ENCODE measurements at places on chromosomes 7 and 10.

DNA sequence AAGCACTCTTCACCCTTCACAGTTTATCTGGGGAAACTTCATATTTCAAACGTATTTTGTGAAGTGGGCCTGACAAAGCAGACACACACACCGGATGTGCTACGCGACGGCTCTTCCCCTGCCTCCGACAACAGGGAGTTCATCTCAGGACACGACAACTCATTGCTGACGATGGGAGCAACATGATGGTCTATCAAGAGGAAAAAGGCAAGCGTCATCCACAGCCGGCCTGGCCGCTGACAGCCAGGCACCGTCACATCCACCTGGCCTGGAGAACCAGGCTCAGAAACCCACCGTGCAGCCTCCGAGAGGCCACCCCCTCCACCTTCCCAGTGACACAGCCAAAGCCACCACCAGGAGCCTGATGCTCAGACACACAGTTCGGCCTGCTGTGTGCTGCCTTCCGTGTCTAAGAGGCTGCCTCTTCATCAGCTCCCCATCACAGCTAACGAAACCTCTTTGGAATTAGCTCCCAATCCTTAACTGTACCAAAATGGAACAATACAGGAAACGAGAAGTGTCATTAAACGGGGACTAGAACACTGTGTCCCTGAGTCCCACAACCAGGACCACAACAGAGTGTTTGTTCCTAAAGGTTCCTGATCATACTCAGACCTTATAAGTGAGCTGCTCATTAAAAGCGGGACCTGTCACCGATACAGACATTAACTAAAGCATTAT is 76.7 kb downstream of the SFMBT2 start:
- DNase-seq = no peak

GRCh38 chr7:118627467-118627866 is 403.0 kb downstream of the ANKRD7 start:
- DNase-seq = no peak

DNA sequence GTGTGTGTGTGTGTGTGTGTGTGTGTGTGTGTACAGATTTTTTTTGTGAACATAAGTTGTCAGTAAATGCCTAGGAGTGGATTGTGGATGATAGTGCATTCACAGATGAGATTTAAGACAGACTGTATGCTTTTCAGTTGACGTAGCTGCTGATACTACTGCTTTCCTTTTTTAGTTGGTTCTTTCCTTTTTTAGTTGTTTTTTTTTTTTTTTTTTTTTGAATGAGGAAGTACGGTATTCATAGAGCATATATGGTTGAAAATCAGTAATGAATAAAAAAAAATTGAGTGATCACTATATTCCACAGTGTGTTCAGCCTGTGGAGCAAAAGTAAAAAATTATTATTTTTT is 80.5 kb downstream of the RBM33 start:
- DNase-seq = no peak

- DNase-seq = no peak
Measured at GRCh38 chr10:71156436-71156835, 55.9 kb upstream of the UNC5B start.

DNA sequence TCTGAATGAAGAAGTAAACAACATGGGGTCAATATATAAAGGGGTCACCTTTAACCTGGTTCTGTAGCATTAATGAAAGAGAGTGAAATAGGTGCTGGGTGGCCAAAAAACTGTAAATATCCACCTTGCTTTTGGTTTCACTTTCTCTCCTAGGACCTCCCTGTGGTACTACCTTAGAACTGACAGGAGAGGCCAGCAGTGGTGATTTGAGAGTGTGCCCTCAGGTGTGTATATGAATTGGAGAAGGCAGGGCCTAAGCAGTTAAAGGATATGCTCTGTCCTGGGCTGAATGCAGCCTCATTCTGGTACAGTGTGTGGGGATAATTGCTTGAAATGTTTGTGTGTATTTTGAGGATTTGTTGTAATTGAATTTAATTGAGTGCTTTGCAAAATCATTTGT is 62.0 kb downstream of the BBS9 start:
- no peak for DNase-seq

DNA sequence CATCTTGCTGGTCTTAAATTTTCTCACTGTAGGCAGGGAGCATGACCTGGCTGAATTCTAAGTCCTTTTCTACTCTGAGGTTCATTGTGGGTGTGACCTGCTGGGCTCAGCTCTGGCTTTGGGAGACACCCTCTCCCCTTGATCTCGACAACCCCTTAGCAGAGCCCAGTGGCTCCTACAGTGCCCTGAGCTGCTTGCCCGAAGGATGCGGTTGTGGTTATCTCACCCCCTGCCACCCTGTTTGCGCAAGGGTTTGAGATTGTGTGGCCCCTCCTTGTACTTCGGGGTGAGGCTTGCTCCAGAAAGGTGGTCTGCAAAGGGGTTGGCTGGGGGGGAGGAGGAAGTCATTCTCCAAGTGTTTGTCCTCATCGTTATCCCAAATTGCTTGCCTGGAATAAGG is 55.3 kb downstream of the TCF7L2 start:
- no peak for DNase-seq

DNA sequence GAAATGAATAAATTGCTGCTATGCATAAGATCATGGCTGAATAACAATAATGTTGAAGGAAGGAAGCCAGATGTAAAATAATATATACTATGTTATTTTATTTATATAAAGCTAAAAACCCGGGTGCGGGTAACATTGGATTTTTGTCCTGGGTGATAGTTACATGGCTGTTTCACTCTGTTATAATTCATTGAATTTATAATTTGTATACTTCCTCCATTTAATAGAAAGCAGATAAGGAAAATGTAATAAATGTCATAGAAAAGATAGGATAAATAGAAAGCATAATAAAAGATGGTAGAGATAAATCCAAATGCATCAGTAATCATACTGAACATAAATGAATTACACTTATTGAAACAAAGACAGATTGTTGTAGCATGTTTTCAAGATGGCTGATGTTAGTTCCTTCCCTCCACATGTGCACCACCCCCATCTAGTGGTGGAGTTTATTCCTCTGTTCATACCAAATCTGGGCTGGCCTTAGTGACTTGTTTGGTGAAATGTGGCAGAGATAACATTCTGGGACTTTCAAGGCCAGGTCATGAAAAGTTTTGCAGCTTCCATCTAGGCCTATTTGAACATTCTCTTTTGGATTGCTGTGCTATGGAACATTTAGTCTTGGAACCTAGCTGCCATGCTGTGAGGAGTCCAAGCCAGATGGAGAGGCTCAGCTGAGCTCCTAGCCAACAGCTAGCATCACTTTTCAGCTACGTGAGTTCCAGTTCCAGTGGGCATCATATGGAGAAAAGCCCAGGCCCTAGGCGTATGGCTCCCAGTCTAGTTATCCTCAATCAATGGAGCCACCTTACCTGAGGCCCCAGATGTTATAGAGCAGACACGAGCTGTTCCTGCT is 46.9 kb downstream of the AHCYL2 start:
- DNase-seq = peak; percentile 51

DNA sequence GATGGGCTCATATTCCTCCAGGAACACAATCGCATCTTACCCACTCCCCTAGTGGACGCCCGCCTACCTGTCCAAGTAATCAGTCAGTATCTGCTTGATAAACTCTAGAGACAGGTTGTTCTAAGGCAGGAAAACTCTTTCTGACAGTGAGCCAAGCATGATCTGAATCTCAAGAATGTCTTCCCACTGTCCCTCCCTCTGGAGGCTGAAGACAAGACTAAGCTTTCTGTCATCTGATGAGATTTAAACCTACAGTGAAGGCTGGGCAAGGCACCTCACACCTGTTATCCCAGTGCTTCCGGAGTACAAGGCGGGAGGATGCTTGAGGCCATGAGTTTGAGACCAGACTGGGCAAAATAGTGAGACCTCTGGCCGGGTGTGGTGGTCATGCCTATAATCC is 586.6 kb downstream of the GALNT17 start:
- no peak for DNase-seq

GRCh38 chr7:152000191-152000590 is 25.3 kb upstream of the GALNT11 start:
- DNase-seq = no peak

- DNase-seq = no peak
Measured at GRCh38 chr7:55413442-55413841, 48.3 kb downstream of the LANCL2 start.

GRCh38 chr10:72297281-72297804 is 23.6 kb downstream of the DDIT4 start:
- DNase-seq = peak; percentile 91

- no peak for DNase-seq
Measured at GRCh38 chr10:114479307-114479706, 75.0 kb upstream of the AFAP1L2 start.

GRCh38 chr7:100516135-100516812 is 22.7 kb upstream of the AGFG2 start:
- DNase-seq = no peak

GRCh38 chr7:24668927-24669635 is 88.2 kb downstream of the GSDME start:
- DNase-seq = no peak

- no peak for DNase-seq
Measured at GRCh38 chr7:2231992-2232765, 566 bp downstream of the MAD1L1 start.

DNA sequence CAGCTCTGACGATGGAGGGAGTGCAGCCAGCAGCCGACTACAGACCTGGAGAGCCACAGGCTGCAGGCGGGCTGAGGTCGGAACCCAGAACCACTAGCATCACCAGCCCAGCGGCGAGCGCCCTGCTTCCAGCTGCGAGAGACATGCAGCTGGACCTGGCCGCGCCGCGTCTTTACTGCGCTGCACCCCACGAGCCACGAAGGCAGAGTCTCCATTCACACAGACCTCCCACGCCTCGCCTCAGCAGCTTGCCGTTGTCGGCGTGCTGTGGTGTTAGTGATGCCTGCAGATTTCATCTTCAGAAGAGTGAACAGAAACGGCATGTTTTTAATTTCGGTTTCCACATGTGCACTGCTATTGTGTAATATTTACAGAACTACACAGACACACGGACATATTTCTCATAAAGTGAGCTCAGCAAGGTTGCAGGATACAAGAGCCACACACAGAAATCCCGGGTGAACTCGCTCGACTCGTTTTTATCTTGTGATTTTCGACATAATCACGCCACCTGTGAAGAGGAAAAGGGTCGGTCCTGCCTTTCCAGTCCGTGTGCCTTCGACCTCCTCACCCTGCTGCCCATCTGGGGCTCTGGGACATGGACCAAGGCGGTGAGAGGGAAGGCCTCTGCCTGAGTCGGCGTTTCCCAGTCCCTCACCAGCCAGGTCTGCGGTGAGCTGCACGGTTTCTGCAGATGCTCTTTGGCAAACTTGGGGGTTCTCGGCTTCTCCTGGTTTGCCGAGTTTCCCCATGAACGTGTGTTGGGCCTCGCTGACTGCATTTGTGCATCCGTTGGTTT is 252.2 kb downstream of the ELFN1 start:
- peak; percentile 50 for DNase-seq

- DNase-seq = no peak
Measured at GRCh38 chr7:94008537-94008936, 4.4 kb upstream of the BET1 start.

DNA sequence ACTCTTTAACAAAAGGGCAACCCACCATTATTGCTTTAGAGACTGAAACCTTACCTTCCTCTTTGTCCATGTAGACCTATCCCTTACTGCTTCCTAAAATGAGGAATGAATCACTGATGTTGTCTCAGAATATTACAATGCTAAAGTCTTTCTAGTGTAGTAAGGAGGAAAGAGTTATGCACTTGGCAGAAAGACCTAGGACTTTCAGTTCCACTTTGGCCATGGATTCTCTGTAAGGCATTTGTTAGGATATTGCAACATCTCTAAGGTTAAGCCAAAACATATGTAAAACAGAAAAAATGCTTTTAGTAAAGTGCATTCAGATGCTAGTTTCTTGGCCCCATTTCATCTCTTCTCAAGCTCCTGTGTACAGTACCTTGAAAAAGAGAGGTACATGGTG is 230.9 kb downstream of the PARD3 start:
- DNase-seq = no peak

GRCh38 chr7:40470817-40471216 is 336.0 kb downstream of the SUGCT start:
- DNase-seq = no peak

DNA sequence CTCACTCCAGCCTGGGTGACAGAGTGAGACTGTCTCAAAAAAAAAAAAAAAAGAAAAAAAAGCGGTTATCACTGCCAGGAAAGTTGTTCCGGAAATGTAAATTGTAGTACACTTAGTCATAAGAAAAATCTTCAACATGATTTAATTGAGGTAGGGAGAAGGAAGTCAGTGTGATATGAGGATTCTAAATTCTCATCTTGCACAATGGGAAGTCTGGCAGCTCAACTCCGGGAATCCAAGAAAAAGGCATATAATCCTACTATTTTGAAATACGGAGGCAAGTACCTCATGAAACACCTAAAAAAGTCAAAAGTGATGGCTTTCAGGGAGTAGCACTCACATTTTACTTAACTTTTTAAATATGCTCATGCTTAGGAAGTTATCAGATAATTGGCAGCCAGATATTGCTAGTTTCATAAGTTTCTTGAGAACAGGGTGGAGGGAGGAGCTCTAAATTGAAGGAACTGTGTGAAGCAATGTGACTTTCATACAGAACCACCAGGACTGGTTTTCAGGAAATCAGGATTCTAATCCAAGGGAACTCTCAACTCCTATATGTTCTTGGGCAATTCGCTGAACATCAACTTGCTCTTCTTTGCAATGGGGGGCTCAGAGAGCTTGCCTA is 2.7 kb upstream of the C7orf25 start:
- no peak for DNase-seq

- DNase-seq = no peak
Measured at GRCh38 chr10:10886861-10887531, 130.7 kb upstream of the CELF2 start.

DNA sequence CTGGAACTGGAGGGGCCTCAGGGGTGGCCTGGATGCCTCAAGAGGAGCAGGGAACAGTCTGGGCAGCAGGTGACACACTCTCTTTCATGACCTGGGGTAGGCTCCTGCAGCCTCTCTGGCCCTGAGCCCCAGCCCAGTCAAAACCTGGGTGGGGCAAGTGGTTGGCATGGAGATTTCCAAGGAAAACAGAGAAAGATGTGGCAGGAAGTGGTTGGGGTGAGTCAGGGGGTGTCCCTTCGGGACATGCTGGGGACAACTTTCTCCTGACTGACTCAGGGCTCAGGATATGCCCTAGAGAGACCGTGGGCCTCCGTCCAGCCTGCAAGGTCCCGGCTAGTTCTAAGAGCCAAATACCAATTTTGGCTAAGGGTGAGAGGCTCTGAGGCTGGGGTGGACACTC is 2.9 kb downstream of the AQP1 start:
- no peak for DNase-seq

GRCh38 chr7:134419875-134420274 is 39.0 kb downstream of the AKR1B1 start:
- DNase-seq = no peak

GRCh38 chr10:112605063-112605462 is 158.0 kb downstream of the VTI1A start:
- no peak for DNase-seq

Measured in activated naive CD8-positive, alpha-beta T cell treated with anti-CD3 and anti-CD28 coated beads, Interleukin-2, amount 50 U/mL, for 16 hours (primary cell).